NCI-H748 treated with DMSO at 0.1 percent for 48 hours (cell line): ENCODE measurements at places on chromosomes 11 and 22.

DNA sequence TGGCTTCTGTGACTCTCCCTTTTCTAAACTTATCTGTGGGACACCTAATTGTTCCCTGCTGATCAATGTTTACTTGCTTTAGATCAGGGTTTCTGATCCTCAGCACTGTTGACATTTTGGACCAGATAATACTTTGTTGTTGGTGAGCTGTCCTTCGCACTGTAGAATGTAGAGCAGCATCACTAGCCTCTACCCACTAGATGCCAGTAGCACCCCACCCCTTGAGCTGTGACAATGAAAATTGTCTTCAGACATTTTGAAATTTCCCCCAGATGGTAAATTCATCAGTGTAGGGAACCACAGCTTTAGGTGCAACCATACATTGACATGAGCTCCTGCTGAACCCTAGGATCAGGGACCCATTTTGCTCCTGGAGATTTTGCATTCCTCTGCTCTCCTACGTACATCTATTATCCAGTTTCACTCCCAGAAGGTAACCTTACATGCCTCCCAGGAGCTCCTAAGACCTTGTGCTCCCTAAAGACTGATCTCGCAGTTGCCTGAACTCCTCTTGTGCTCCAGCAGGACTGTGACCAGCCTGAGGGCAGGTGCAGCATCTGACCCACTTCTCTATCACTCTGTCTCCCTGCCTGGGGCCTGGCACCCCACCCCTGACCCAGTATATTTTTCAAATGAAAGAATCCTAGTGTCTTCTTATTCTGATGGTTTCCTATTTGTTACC lies 107.8 kb downstream of the FAR1 start:
- DNase-seq: no peak

DNA sequence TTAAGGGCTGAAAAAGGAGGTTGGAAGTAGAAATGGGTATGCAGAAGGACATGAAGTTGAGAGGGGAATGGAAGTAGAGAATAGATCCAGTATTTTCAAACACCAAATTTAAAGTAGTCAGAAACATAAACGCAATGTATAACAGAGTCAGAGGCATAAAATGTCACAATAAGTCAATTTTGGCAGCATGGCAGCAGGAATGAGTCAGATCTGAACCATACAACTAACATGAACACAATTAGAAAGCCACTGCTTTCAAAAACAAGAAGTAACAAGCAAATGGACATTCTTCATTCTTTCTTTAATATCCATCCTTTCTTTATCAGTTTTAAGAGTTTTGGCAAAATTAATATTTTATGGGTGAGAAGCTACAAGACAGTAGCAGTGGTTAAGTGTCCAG lies 2.5 kb downstream of the CHORDC1 start:
- DNase-seq: no peak

- no peak for DNase-seq
Observed at GRCh38 chr22:39571538-39571937, 985 bp downstream of the CACNA1I start.

DNA sequence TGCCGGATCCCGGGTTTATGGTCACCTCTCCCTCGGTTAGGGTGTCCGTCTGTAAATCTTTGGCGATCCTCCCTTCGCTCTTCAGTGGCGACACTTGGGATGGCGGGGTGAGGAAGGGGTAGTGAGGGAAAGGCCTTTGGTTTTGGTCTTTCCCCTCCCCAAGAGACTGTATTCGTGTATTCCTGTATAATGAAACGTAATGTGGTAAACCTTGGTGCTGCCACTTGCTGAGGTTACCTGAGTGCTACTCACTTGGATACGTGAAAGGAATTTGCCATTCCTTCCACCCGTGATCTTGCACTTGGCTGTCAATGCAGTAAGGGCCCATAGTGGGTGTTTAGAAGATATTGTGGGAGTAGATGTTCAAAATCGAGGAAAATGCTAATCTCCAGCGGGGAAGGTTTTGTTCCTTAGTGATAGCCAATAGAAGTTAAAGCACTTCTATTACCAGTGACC lies 578 bp upstream of the NUP160 start:
- DNase-seq: no peak

- DNase-seq: no peak
Observed at GRCh38 chr11:17923217-17923616, 89.6 kb downstream of the SERGEF start.
